ENCODE measurements at places on chromosomes 2 and 18. TPM values are rescaled to one million over a fixed set of nuclear protein-coding genes. Genes with fewer than 3 reads are reported as not detected.
A peak's percentile ranks its signal among the peaks of the same experiment; 100 is the strongest.

DNA sequence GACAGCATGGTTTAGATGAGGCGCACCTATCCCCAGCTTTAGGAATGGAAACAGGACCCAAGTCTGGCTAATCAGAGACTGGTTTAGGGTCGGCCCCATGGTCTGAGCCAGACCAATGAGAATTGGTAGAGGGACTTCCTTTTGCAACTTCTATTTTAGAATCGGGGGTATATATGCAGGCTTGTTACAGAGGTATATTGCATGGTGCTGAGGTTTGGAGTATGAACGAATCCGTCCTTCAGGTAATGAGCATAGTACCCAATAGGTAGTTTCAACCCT, 1.5 kb upstream of the BOLA3 start:
- H3K27ac ChIP-seq: no peak overlapping the region
- no peaks in the 10 kb centered on the region for H3K27me3 ChIP-seq
- H3K36me3 ChIP-seq: peaks cover 6% of the 10 kb centered on the region
- no peak overlapping the region for H3K4me3 ChIP-seq
- peaks cover 26% of the 10 kb centered on the region for H3K4me1 ChIP-seq
- DNase-seq: no peak

- H3K4me1 ChIP-seq: no peaks in the 10 kb centered on the region
- no peak overlapping the region for H3K4me3 ChIP-seq
- no peak for DNase-seq
Observed at GRCh38 chr2:235864733-235865515, 303.3 kb downstream of the GBX2 start.

DNA sequence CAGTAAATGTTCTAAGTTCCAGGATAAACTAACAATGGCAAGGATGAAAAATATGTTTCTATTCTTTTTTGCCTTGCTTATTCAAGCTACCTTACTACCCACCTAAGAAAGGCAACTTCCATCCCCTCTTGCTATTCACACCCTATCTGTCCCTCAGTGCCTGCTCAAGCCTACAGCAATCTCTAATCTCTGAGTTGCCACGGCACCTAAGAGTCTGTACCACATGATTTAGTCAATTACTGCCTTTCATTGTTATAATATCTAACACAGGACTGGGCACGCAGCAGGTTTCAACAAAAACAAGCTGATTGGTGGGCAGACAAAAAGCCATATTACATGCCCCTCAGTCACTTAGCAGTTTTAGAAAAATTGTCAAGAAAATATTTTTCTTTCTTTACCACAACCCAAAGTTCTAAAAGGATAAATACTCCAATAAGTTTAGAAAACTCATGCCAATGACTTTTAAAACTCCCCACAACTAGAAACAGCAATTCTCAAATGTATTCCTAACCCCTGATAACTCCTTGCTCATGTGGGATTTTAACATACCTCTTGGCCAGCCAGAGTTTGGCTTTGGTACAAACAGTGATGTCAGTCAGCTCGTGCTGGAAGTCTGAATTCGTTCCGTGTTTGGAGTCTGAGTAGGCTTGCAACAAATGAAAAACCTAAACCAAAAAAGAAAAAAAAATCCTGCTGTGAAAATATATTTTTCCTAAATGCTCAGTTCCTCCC, 117.3 kb upstream of the ZFP36L2 start:
- H3K27me3 ChIP-seq: no peaks in the 10 kb centered on the region
- no peaks in the 10 kb centered on the region for H3K36me3 ChIP-seq
- H3K27ac ChIP-seq: peak overlapping the region; percentile 16
- DNase-seq: peak; percentile 85
- H3K4me1 ChIP-seq: peaks cover 37% of the 10 kb centered on the region
- H3K4me3 ChIP-seq: no peak overlapping the region

The CERKL gene
- 0.66 TPM for total RNA-seq

The UGT1A5 gene
- total RNA-seq: not detected

- no peak overlapping the region for H3K4me3 ChIP-seq
- H3K36me3 ChIP-seq: no peaks in the 10 kb centered on the region
- no peak overlapping the region for H3K27ac ChIP-seq
- H3K27me3 ChIP-seq: no peaks in the 10 kb centered on the region
- no peak for DNase-seq
- no peaks in the 10 kb centered on the region for H3K4me1 ChIP-seq
Observed at GRCh38 chr2:3222636-3223035, 155.0 kb downstream of the EIPR1 start.

DNA sequence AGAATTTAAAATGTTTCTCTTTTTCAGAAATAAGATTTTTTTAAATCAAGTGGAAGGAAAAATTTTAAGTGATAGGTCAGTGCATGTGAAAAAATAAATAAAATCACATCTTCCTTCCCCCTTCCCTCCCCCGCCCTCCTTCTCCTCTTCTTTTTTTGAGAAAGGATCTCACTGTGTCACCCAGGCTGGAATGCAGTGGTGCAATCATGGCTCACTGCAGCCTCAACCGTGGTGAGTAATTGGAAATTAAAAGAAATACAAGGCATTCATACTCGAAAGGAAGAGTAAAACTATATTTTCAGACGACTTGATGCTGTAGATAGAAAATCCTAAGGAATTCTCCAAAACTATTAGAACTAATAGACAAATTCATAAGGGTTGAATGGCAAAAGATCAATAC, 16.9 kb upstream of the CRACDL start:
- H3K4me3 ChIP-seq: no peak overlapping the region
- H3K27ac ChIP-seq: no peak overlapping the region
- DNase-seq: no peak

GRCh38 chr2:63034526-63034925, 16.1 kb upstream of the OTX1 start:
- no peaks in the 10 kb centered on the region for H3K27me3 ChIP-seq
- no peak overlapping the region for H3K27ac ChIP-seq
- DNase-seq: no peak
- H3K4me3 ChIP-seq: no peak overlapping the region

- no peak for DNase-seq
- H3K27ac ChIP-seq: no peak overlapping the region
- H3K4me3 ChIP-seq: no peak overlapping the region
- H3K4me1 ChIP-seq: no peaks in the 10 kb centered on the region
- no peaks in the 10 kb centered on the region for H3K27me3 ChIP-seq
- no peaks in the 10 kb centered on the region for H3K36me3 ChIP-seq
Observed at GRCh38 chr18:48529796-48530195, 9.0 kb upstream of the CTIF start.

DNA sequence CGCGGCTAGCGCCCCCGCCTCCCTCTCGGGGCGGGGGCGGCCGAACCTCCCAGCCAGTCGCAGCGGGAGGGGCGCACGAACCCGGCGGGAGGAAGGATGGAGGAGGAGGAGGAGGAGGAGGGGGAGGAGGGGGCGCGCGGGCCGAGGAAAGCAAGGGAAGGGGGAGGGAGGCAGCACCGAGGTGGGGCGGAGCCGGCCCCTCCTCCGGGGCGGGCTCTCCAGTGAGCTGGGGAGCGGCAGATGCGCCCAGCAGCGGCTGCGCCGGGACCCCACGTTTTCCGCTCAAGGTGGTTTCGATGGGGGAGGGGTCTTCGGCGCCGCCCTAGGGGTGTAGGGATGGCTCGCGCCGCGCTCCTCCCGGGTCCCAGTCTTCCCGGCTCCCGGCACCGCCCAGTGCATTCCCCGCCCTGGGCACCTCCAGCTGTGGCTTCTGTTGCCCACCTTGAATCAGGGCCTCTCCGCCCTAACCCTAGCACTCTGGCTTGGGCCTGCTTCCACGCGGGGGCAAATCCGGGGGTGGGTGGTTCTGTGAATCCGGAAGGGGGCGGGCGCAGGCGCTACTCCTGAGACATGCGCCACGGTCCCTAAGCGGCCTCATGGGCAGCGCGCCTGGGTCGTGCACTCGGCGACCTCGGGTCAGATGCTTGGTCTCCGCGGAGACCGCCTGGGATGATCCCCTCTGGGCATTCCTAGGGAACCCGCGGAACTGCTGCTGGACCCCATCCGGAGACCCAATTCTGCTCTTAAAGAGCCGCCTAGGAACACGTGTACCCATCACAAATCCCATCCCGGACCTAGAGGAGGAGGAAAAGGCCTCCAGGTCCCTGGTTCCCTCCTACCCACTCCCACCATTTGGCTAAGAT, at the start of gene FBXO41:
FBXO41 (minus strand) TSS at position 183 of the 863 bp plus-strand sequence. CDS start 14,848 bp downstream, outside the sequence.
- H3K4me1 ChIP-seq: peaks cover 19% of the 10 kb centered on the region
- H3K27ac ChIP-seq: peak within 1 kb of the TSS; percentile 14
- no peaks in the 10 kb centered on the region for H3K27me3 ChIP-seq
- H3K4me3 ChIP-seq: peak within 1 kb of the TSS; percentile 37

The EMILIN1 gene
- 21.8 TPM for total RNA-seq

GRCh38 chr2:181818058-181818680, 73.4 kb upstream of the ITPRID2 start:
- H3K4me1 ChIP-seq: peaks cover 97% of the 10 kb centered on the region
- no peaks in the 10 kb centered on the region for H3K36me3 ChIP-seq
- no peaks in the 10 kb centered on the region for H3K27me3 ChIP-seq
- H3K4me3 ChIP-seq: no peak overlapping the region

DNA sequence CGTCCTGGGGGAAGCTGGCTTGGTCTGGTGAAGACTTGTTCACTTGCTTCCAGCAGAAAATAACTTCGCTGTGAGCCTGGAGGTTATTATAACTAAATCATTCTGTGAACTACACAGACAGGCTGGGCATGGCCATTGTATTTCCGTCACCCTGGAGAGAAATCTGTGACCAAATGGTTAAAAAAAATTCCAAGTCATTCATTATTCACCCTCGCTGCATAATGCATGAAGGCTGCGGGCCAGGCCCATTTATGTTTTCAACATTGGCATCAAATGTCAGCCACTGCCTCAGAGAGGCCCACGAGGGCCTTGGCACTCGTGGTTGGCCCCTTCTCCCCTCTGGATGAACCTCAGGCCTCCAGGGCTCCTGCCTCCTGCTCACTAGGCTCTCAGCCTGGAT, 57.7 kb downstream of the RRM2 start:
- no peaks in the 10 kb centered on the region for H3K36me3 ChIP-seq
- no peak overlapping the region for H3K27ac ChIP-seq
- no peaks in the 10 kb centered on the region for H3K27me3 ChIP-seq
- no peak overlapping the region for H3K4me3 ChIP-seq
- H3K4me1 ChIP-seq: no peaks in the 10 kb centered on the region
- no peak for DNase-seq

The CCDC150 gene
- total RNA-seq: 2.6 TPM

DNA sequence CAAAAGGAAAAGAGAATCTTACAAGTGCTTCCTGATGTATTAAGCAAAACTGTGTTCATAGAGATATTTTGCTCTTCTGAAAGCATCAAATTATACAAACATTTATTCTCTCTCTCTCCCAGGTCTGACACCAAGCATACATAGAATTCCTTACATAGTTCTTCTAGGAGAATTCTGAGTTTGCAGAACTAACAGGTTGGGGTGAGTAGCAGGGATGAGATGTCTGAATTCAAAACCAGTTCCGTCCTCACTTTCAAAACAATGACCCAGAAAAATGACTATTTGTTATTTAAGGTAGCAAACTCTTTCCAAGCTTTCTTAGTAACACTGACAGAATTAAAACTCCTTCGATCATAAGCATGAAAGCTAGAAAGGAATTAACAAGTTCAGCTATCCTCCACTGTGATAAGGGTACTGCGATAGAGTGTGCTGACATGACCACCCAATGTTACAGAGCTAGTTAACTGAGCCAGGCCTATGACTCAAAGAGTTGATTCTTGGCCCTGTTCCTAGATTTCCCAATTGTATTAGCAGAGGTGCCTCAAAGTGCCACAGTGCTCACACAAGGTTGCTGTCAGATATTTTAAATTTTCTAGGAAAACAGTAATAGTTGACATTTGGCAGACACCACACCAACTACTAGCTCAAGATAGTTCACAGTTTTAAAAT, 85.8 kb upstream of the SETBP1 start:
- H3K4me3 ChIP-seq: no peak overlapping the region
- no peaks in the 10 kb centered on the region for H3K36me3 ChIP-seq
- no peak overlapping the region for H3K27ac ChIP-seq

The MC5R gene
- not detected for total RNA-seq

DNA sequence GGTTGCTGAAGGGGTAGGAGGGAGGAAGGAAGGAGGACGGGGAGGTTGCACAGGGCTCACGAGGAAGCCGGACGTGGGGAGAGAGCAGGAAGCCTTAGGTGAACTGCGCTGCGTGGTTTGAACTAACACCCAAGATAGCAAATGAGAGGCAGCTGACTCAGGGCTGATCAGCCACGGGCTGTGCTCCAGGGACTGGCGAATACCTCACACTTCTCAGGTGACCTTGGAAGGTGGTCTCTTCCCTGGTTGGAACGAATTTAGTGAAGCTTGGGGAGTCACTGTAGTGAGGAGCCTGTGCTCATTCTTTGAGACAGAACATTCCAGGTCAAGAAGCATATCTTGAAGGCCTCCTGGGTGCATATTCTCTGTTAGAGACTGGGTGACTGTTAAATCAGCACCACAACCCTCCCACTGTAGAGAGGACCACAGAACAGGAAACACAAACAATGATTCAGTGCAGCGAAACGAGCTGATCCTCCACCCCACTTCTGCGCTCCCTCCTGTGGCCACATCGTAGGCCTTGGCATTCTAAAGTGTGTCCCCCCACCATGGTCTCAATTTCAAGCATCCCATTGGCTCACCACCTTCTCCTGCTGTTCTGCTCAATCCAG, 33.8 kb downstream of the TOGARAM2 start:
- H3K27me3 ChIP-seq: no peaks in the 10 kb centered on the region
- peak; percentile 49 for DNase-seq
- no peaks in the 10 kb centered on the region for H3K36me3 ChIP-seq
- H3K4me1 ChIP-seq: peaks cover 20% of the 10 kb centered on the region

The RAD51AP2 gene
- total RNA-seq: 0.26 TPM

DNA sequence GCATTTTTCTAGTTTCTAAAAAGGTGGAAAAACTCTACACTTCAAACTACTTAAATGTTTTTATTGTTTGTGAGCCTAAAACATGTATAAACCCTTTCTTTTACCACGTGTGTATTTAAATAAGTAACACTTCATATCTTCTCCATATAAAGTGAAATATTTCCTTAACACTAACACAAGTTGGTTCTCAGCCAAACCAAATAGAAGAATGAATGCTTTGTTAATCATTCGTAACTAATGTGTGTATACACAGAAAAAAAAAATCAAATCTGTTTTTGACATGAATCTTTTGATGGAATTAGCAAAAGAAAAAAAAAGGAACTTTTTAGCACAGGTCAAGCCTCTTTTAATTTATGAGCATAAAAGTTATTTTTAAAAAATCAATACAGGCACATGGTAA, 89.3 kb downstream of the EHBP1 start:
- no peaks in the 10 kb centered on the region for H3K36me3 ChIP-seq
- DNase-seq: no peak
- H3K4me1 ChIP-seq: peaks cover 53% of the 10 kb centered on the region
- H3K27me3 ChIP-seq: no peaks in the 10 kb centered on the region

- H3K4me3 ChIP-seq: no peak overlapping the region
- no peaks in the 10 kb centered on the region for H3K27me3 ChIP-seq
- H3K27ac ChIP-seq: no peak overlapping the region
- no peaks in the 10 kb centered on the region for H3K4me1 ChIP-seq
- H3K36me3 ChIP-seq: no peaks in the 10 kb centered on the region
Observed at GRCh38 chr2:74767618-74768017, 66.3 kb upstream of the HK2 start.

The TRIM43 gene
- not detected for total RNA-seq

The SERPINB7 gene
- not detected for total RNA-seq

GRCh38 chr2:96239091-96239490, 26.7 kb downstream of the TMEM127 start:
- H3K27me3 ChIP-seq: no peaks in the 10 kb centered on the region
- DNase-seq: no peak
- H3K27ac ChIP-seq: no peak overlapping the region
- no peaks in the 10 kb centered on the region for H3K36me3 ChIP-seq
- no peak overlapping the region for H3K4me3 ChIP-seq

- no peaks in the 10 kb centered on the region for H3K36me3 ChIP-seq
- no peaks in the 10 kb centered on the region for H3K27me3 ChIP-seq
- no peaks in the 10 kb centered on the region for H3K4me1 ChIP-seq
- no peak overlapping the region for H3K4me3 ChIP-seq
- H3K27ac ChIP-seq: no peak overlapping the region
- DNase-seq: peak; percentile 60
Observed at GRCh38 chr2:86078774-86079545, 26.7 kb downstream of the POLR1A start.
